ENCODE measurements at places on chromosomes 16 and 17.

- no peak for DNase-seq
Observed at GRCh38 chr17:79412110-79412509, 198.7 kb downstream of the RBFOX3 start.

GRCh38 chr17:42581744-42582270 is 4.3 kb upstream of the PSMC3IP start:
- no peak for DNase-seq

GRCh38 chr17:18860161-18860972 is 2.4 kb downstream of the PRPSAP2 start:
- no peak for DNase-seq

- DNase-seq: no peak
Observed at GRCh38 chr16:64305663-64306062, 816.2 kb downstream of the CDH11 start.

- DNase-seq: no peak
Observed at GRCh38 chr16:8776129-8776584, 21.3 kb downstream of the TMEM186 start.

- no peak for DNase-seq
Observed at GRCh38 chr17:45168991-45169752, 7.5 kb downstream of the HEXIM2 start.

DNA sequence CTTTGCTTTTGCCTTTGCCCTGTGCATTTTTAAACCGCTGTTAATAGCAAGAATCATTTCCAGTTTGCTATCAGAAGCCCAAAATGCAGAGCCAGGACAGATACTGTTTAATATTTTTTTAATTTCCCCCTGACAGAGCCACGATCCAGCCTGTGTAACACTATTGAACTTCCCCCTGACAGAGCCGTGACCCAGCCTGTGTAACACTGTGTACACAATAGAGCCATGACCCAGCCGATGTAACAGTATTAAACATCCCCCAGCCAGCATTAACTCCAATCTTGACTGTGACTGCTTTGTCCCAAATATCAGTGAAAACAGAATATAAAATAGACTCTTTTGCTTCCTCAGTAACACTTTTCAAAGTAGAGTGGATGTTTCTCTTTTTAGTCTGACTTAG is 607.9 kb upstream of the CDH5 start:
- DNase-seq: no peak

GRCh38 chr17:19759568-19760549 is 11.8 kb upstream of the ALDH3A1 start:
- DNase-seq: no peak

- DNase-seq: no peak
Observed at GRCh38 chr17:78210111-78210510, 3.9 kb upstream of the BIRC5 start.

GRCh38 chr17:42678951-42679491 is 2.2 kb upstream of the PLEKHH3 start:
- no peak for DNase-seq

DNA sequence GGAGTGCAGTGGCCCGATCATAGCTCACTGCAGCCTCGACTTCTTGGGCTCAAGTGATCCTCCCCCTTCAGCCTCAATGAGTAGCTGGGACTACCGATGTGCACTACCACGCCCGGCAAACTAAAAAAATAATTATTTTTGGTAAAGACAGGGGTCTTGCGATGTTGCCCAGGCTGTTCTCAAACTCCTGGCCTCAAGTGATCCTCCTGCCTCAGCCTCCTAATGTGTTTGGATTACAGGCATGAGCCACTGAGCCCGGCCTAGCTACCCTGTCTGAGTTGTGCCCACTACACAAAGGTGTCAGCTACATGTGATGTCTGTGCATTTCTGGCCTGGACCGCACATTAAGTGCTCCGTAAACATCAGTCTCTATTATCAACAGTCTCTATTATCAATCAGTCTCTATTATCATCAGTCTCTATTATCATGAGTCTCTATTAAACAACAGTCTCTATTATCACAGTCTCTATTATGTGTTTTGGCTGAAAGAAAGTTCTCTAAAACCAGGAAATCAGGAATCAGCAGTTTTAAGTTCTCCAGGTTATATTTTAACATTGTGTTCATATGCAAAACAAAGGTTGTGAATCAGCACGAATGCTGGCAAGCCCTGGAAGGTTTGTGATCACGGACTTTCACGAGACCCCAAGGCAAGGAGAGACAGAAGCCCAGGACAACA is 721 bp upstream of the WWOX start:
- DNase-seq: no peak

DNA sequence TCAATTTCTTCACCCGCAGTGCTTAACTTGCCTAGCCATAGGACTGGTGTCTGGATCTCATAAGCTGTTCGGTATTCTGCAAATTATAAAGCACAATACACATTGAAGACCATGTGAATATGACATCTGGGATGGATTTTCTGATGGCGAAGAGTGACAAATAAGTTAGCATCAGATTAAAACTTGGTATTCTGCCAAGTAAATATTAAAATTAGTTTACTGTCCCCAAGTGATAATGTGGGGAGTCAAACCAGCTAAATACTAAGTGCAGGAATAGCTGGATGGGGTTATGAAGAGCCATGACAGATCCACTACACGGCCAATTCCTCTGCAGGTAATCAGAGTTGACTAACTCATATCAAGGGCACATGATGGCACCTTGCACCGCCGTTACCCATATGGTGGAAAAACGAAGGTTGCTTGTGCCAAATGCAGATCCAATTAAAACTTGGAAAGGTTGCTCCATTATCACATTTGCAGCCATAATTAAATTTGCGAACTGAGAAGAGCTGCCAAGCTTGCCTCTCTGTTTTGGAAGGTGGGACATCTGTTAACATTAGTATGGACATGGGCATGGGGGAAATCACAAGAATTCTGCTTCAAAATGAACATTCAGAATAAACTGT is 114.9 kb upstream of the TOM1L1 start:
- no peak for DNase-seq

DNA sequence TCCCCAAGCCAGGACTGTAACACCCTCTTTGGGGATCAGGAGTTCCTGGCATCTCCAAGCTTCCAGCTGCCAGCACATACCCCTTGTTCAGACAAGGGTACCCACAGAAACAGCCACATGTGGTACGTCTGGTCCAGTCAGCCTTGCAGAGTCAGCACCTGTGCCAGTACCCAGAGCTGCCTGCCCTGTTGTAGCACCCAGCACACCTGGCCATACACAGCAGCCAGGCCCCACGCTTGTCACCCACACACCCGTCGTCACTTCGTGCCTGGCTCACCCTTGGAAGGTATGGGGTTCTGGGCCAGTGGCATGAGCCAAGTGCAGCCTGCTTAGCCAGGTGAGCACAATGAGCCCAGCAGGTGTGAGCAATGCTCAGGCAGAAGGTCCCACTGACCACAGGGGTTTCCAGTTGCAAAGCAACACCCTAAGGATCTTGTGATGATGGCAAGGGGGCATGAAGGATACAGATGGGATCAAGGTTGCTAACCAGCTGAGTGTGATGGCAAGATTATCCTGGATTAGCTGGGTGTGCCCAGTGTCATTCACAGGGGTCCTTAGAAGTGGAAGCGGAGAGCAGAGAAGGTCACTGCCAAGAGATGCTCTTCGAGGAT is 202.3 kb downstream of the CPPED1 start:
- DNase-seq: no peak

DNA sequence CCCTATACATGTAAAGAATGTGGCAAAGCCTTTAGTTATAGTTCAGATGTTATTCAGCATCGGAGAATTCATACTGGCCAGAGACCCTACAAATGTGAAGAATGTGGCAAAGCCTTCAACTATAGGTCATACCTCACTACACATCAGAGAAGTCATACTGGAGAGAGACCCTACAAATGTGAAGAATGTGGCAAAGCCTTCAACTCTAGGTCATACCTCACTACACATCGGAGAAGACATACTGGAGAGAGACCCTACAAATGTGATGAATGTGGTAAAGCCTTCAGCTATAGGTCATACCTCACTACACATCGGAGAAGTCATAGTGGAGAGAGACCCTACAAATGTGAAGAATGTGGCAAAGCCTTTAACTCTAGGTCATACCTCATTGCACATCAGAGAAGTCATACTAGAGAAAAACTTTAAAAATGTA is 42.5 kb downstream of the ZNF267 start:
- no peak for DNase-seq

DNA sequence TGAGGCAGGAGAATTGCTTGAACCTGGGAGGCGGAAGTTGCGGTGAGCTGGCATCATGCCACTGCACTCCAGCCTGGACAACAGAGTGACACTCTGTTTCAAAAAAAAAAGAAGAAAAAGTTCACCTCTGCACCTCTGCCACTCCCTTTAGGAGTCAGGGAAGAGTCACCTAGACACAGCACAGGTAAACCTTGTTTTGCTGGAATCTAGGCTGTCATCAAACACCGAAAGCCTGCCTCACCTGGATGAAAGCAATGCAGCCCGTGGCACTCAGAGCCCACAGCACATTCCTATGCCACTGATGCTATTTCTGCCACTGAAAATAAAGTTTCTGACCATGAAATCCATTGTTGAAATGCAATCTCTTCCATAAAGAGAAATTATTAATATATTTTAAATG is 22.2 kb downstream of the CFAP52 start:
- no peak for DNase-seq

DNA sequence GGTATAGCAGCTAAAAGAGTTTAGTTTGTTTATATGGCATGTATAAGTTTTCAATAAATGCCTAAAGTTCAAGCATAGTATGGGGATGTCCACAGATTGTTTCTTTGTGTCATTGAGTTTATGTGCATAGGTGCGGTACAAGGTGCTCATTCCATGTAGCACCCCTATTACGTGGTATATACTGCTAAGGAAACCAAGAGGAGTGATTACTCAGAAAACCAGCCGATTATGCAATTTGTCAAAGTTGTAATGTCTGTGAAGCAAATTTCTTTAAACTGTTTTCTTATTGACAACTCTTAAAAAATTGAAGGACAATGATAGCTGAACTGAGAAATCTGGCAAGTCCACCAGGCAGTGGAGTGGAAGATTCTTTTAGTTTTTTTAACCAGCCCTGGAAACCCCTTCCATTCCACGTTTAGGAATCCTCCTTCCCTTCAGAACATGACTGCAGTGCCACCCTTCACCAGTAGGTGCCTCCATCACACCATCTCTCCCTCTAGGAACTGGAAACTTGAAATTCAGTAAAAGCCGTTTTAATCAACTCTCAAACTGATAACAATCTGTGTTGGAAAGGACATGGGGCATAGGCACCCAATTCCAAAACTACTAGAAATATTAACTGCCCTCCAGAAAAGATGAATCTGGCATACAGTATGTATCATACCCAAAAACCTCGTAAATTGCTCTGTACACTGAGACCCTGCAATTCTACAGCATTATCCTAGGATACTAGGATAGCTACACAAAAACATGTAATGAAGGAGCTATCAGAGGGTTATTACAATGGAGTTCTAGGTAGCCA is 43.5 kb downstream of the REXO5 start:
- DNase-seq: peak; percentile 52

DNA sequence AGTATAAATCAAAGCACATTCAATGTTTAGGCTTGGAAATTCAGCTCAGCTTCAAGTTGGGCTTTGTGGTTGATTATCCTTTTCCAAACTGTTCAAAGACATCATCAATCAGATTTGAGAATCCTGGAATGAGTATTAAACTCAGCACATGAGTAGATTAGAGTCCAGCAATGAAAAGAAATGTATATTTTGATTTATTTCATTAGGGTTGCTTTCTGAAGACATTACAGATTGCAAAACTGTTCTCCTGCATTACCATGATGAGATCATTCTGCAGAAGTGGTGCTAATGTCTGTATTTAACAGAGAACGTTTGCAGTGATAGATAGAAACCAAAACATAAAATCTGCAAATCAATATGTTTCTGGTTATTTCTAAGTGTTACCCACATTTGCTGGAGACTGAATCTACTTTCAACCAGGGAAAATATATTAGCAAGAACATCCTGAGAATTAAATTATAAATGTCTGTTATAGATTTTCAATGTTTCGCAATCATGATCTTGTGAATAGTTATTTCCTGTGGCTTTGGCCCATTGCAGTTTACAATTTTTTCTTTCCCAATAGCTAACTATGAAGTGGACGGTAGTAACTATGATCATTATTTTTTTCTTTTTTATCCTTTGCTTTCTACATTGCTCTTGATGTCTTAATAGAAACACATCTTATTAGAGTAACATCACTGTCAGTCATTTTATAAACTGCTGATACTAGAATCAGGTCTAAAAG is 1125.7 kb upstream of the GOT2 start:
- DNase-seq: no peak

GRCh38 chr16:56349711-56350161 is 75.6 kb downstream of the AMFR start:
- no peak for DNase-seq

- no peak for DNase-seq
Observed at GRCh38 chr17:57004944-57005579, 27.1 kb downstream of the SCPEP1 start.

GRCh38 chr16:54273566-54273965 is 13.0 kb downstream of the IRX3 start:
- no peak for DNase-seq

DNA sequence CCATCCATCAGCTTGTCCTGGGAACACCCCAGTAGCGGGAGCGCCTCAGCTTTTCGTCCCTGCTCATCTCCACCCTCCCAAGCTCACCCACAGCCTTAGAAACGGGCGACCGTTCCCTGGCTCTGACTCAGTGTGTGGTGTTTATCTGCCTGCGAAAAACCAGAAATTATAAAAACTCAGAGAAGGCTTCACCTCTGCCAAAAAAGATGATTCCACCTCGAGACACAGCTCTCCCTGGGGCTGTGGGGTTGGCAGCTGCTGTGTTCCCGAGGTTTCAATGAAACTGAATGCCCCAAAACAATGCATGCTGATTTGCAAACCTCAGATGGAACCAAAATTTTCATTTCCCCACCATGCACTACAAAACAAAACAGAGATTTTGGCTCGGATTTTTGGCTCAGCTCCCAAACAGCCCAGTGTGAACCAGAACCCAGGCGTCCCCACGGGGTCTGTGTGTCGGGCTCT is 62.4 kb upstream of the MED9 start:
- DNase-seq: no peak

DNA sequence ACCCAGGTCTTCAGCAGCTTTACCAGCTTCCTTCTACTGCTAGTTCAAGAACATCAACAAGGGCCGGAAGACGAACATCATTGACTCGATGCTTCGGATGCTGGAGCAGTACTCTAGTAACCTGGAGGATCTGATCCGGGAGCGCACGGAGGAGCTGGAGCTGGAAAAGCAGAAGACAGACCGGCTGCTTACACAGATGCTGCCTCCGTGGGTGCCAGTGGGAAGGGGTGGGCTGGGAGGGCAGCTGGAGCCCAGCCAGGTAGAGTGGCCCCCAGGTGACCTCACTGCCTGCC is 12.1 kb downstream of the GUCY2D start:
- DNase-seq: no peak

GRCh38 chr16:85553436-85554113 is 59.5 kb upstream of the GSE1 start:
- DNase-seq: no peak
